ENCODE measurements at places on chromosomes 3 and 15.

DNA sequence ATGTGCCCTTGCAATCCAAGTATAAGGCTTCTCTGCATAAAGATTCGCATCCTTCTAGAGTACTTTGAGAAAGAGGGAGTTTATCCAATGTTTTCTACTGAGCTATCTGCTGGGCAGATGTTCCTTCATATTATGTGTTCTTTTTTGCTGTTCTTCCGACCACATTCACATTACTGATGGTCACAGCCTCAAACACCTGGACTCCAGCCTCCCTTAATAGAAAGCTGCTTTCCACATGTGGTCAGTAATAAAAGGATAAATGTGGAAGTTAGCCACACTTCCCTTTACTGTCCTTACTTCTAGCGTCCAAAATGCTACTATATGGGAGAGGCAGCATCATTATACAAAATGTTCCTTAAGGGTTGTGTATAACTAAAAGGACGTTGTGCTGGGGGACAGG is 116.9 kb downstream of the CD47 start:
- DNase-seq: no peak

DNA sequence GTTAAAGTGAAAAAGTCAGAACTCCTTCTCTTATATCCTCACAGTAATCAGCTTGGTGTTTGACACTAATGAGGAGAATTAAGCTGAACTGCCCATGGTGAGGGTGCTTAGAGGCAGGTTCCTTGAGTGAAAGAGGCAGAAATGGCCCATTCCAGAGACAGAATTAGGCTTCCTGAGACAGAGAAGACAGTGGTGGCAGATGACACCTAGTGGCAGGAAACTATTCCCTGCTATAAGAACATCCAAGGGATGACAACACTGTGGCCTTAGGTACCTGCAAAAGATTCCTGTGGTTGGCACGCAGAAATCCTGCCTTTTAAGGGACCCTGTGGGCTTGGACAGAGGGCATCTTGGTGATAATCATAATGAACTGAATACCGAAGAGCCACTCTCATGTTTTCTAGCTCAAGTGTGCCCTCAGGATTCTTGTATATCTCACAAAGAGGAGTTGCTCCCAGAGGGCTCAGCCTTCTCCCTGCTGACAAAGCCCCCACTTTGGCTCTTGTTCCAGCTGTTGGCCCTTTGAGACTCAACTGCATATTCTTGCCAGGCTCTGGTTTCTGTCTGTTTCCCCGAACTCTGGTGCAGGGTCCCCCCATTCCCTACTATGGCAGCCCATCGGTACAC is 56.0 kb downstream of the KBTBD12 start:
- no peak for DNase-seq

- no peak for DNase-seq
Measured at GRCh38 chr3:144770915-144771351, 799.3 kb downstream of the DIPK2A start.

DNA sequence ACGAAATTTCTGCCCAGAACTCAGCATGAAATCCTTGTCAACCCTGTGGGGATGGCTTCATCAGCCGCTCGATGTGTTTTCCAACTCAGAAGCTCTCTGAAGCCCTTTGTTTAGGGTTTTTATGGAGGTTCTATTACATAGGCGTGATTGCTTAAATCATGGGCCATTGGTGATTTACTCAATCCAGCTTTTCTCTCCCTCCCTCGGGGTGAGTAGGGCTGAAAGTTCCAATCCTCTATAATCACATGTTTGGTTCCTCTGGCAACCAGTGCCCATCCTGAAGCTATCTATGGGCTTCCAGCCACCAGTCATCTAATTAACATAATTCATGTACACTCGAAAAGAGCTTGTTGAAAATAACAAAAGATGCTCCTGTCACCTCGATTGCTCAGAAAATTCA is 51.6 kb downstream of the GATM start:
- no peak for DNase-seq

DNA sequence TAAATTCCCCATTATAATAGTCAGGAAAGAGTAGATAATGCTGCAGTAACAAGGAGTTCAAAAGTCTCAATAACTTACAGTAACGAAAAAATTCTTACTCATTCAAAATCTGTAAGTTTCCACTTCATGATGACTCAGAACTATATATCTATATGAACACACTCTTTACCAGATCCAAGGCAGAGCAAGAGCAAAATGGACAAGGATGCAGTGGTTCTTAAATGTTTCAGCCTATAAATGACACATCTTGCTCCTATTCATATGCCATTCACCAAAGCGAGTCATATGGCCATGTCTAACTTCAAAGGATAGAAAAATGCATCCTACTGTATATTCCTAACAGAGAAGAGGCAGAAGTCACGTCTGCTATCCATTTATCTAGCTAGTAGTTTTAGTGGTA is 787.7 kb downstream of the NAALADL2 start:
- no peak for DNase-seq

- DNase-seq: no peak
Measured at GRCh38 chr3:178562947-178563232, 26.7 kb downstream of the KCNMB2 start.

DNA sequence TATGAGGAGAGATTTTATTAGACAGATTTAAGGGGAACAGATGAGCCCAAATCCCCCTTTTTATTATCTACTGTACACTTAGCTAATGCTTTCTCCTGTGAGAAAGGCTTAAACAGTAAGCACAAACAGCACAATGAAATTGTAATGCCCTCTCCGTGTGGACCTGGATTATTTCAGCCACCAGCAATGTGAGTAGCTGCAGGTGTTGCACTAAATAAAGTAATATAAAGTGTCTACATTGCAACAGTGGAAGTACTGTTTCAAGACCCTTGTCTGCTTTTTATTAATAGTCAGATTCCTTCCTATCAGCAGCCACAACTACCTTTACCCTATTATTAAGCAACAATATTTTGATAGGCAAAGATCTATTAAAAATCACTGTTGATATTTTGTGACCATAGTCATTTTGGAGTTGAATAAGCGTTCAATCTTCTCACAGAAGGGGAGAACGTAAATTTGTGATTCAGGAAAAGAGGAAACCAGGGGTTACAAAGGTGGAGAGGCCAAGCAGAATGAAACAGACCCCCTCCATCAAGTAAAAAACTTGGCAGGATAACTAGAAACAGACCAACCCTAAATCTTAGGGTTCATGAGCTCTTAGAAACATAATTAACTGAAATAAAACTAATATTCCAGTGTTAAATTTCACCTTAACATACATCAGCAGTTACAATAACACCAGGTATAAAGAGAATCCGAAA is 422.6 kb downstream of the MECOM start:
- DNase-seq: no peak

DNA sequence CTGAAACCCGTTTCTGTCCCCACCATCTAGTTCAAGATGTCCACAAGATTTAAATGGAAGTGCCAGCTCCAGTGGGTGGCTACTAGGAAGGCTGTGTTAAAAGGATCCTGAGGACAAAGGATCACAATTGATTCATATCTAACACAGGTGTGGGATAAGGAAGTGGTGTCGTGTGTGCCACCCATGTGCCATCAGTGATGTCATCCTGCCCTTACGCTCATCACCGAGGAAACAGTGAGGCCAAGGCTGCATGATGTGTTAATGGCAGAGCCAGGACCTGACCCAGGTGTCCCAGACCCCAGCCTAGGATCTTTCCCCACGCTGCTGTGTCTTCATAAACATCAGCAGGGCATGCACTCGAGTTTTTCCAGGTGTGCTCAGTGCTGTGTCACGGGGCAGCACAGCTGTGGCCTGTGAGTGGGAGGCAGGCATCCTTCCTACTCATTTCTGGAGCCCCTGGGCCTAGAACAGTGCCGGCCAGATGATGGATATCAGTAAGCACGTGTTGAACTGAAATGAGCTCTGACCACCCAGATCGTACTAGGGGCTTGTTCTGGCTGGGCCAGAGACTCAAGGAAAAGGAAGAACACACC is 10.6 kb upstream of the TGM5 start:
- DNase-seq: no peak

- DNase-seq: no peak
Measured at GRCh38 chr15:70853318-70853972, 512 bp downstream of the LARP6 start.

- DNase-seq: no peak
Measured at GRCh38 chr3:156577736-156578135, 22.8 kb upstream of the SSR3 start.

GRCh38 chr15:60970246-60971170 is 258.6 kb downstream of the RORA start:
- no peak for DNase-seq

DNA sequence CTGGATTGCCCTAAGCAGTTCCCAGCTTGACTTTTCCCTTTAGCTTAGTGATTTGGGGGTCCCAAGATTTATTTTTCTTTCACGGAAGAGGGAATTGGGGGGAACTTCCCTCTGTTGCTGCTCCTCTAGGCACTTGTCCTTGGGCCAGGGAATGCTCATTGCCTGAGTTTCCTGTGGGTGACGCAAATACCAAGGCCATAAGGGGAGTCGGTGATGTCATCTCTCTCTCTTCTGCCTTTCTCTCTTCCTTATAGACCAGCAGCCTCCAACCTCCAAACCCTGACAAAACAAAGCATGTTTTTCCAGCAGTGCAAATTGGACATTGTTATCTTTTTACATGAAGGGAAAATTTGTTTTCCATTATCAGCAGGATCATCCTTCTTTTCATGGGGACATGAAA is 120.2 kb downstream of the ITPR1 start:
- DNase-seq: no peak

DNA sequence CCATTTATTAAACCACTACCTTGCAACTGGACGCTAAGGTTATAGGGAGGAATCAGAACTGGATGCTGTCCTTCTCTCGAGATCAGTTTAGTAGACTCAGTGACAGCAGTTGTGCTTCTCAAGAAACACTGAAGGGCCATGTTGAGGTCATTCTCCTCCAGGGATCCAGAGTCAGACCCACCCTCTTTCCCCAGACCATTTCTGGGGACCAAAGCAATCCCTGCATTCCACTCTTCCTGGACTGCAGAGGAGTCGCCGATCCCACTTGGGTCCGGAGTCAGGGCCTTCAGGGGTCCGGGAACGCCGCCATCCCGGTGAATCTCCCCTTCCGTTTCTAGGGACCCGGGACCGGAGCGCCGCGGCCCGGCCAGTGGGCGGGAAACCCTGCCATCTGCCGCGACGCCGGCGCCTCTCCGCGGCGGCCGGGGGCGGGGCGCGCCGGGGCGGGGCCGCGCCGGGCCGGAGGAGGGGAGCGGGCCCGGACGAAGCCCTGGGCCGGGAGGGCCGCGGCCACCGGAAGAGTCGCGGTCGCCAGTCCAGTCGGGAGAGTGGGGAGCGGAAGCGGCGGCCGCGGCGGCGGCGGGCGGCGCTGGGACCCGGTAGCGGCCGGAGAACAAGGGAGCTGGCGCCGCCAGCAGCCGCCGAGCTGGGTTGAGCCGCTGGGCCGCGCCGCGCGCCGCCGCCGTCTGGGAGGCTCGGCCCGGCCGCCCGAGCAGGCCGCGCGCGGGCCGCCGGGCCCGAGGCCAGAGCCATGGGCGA is at the start of gene DVL3:
Gene DVL3 (plus strand): TSS at position 493 of the 759 bp plus-strand sequence. CDS start 259 bp downstream, at position 752.
- no peak for DNase-seq

DNA sequence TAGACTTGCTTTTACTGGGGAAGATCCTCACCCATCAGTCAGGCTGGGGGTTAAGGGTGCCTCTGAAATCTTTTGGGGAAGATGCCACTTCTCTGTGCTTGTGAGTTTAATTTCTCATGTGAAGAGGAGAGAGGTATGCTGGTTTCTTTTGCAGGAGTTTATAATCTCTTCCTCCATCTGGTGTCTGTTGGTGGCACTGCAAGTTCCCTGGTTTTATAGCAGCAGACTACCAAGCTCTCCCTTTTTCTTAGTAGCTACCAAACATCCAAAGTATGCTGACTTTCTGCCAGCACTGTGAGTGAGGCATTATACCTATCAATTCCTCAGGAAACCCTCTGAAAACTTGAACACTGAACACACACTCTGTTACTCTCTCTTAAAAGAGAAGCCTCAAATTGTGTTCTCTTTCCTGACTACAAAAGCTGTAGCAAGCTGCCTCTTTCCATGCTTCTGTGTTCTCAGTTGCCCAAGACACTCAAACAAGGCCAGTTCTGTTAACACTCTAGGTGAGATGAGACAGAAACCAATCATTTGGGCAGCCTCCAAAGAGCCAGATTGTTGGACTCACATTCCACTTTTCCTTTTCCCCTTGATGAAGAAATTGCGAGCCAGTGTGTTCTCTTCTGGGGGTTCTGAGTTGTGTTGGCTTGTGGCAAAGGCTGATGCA is 299.5 kb downstream of the GAP43 start:
- DNase-seq: no peak

- no peak for DNase-seq
Measured at GRCh38 chr3:119729996-119730395, 27.2 kb downstream of the CFAP91 start.

Data from activated CD8-positive, alpha-beta memory T cell treated with anti-CD3 and anti-CD28 coated beads for 1 hour (primary cell).